Forelimb muscle (tissue), 1 donor: ENCODE measurements at places on chromosomes 3 and 15. TPM values are rescaled to one million over a fixed set of nuclear protein-coding genes. Genes with fewer than 3 reads are reported as not detected.

- DNase-seq, result no peak
Measured at GRCh38 chr15:42365921-42366550, 6.7 kb downstream of the CAPN3 start.

- DNase-seq, result no peak
Measured at GRCh38 chr3:21372316-21372715, 378.7 kb downstream of the ZNF385D start.

GRCh38 chr3:51585197-51585596 is 46.7 kb downstream of the RAD54L2 start:
- DNase-seq, result no peak

DNA sequence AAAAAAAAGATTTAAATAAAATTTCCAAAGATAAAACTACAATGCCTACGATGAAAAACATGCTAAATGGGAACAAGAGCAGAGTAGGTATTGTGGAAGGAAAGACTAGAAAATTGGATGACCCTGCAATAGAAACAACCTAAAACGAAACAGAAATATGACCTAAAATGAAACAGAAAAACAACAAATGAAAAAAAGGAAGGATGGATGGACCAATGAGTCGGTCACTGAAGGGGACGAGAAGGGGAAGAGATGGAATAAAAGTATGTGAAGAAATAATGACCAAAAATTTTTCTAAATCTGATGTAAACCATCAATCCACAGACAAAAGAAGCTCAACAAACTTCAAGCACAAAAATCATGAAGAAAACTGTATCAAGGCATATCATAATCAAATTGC is 44.8 kb downstream of the TBC1D2B start:
- no peak for DNase-seq

- DNase-seq, result no peak
Measured at GRCh38 chr3:185924375-185924774, 13.4 kb downstream of the TRA2B start.

GRCh38 chr15:64099379-64099778 is 3.6 kb downstream of the SNX1 start:
- DNase-seq, result no peak

- peak; percentile 94 for DNase-seq
Measured at GRCh38 chr3:133763797-133764683, 17.8 kb downstream of the TF start.

The LSM3 gene
- 10.7 TPM for polyA plus RNA-seq

The CCR5 gene
- polyA plus RNA-seq, result 0.40 TPM

The SLC38A3 gene
- 3.9 TPM for polyA plus RNA-seq

The MRPS25 gene
- 53.2 TPM for polyA plus RNA-seq
